ENCODE measurements at places on chromosomes 11 and 22. TPM values are rescaled to one million over a fixed set of nuclear protein-coding genes. Genes with fewer than 3 reads are reported as not detected.
A peak's percentile ranks its signal among the peaks of the same experiment; 100 is the strongest.

DNA sequence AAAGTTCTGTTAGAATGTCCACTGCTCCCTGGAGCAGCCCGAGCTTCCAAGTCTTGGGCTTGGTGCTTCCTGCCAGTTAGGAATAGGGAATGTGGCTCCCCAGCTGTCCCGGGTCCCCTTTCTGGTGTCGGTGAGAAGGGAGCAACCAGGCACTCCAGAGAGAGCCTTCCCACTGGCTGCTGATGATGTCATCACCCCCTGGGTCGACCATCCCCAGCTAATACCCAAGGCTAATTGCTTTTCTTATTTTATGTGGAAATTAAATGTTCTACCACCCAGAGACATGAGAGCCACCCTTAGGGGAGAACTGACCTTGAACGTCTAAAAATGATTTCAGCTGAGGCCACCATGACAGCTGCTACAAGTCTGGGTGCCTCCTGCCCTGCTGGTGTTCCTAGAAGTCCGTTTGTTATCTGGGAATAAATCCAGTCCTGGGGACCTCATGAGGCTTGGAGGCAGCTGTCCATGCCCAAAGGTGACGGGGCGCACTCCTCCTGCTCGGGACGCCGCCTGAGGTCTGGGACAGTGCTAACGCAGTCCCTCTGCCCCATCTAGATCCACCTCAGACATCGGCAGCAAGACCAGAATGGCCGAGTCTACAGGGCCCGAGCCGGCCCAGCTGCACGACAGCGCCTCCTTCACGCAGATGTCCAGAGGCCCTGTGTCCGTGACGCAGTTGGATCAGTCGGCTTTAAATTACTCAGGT is 42.3 kb downstream of the C11orf91 start:
- DNase-seq = no peak

- DNase-seq = no peak
Measured at GRCh38 chr11:9091044-9091922, at the start of gene SCUBE2. Gene SCUBE2 (minus strand): TSS chr11:9091599. CDS start chr11:9091528, 71 bp downstream.

DNA sequence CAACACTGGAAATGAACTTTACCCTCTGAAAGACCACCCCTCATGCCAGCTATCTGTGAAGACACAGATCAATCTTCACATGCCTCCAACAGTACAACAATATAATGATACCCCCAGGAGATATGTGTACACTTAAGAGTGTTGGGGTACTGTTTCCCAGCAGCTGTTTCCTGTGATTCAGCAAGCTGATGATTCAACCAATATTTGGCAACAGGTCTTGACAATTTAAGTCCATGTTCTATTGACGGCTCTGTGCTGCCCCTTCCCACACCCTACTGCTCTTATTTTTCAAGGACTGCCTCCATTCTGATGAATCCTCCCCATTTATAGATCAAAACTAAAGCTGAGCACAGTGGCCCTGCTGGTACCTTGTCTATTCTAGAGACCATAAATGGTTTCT is 6.6 kb downstream of the SNX19 start:
- no peak for DNase-seq

The SPATA19 gene
- not detected for polyA plus RNA-seq

- no peak for DNase-seq
Measured at GRCh38 chr11:13105237-13105844, 96.2 kb downstream of the RASSF10 start.

DNA sequence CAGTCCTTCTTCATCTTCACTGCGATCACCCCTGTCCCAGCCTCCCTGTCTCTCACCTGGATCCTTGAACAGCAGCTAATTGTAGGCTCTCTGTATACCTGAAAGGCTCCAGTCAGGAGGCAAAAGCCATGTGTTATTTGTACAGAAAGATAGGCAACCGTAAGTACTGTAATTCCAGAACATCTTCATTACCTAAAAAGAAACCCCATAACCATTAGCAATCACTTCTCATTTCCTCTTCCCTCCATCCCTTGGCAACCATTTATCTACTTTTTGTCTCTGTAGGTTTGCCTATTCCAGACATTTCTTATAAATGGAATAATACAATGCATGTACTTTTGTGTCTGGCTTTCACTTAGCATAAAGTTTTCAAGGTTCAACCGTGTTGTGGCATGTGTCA is 17.8 kb downstream of the NAGA start:
- no peak for DNase-seq

DNA sequence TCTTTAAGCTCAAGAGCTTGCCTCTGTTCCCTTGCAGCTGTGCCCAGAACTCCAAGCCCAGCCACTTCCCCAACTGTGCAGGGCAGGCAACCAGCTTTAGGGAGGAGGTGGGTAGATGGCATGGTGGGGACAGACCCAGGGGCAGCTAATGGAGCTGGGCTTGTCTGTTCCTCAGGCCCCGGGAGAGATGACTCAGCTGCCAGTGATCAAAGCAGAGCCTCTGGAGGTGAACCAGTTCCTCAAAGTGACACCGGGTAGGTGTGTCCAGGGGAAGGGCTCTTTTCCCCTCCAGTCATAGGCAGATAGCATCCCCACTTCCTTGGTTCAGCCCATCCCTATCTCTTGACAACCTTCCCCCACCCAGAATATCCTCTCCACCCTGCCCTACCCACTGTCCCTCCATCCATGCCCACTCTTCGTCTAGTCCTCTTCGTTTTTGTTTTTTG is 32.4 kb downstream of the CREB3L1 start:
- no peak for DNase-seq

DNA sequence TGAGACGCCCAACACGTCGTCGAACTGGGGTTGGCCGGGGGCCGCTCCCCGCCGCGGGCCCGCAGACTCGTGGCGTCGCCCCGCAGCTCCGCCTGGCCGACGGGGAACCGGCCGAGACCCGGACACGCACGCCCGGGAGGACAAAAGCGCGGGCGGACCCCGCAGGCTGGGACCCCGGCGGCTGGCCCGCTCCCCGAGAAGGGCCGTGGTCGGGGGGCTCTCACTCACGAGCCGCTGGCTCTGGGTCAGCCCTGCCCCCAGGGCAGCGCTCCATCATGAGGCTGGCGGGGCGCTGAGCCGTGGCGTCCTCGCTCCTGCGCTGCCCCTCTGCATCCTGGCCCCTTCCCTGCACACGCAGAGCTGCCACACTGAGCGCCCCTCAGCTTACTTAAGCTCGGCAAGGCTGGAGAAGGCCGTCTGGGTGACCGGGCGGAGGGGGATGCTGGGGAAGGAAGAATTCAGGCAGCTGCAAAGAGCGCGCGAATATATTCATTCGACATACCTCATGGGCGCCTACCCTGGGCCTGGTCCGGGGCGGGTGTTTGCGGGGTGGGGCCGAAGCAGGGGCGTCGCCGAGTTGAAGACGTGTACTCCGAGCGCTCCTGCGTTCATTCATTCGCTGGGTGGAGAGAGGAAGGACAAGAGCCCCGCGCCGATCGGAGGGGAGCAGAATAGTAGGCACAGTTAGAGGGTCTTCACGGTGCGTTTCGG is 579 bp upstream of the CYB5R2 start:
- DNase-seq = no peak

DNA sequence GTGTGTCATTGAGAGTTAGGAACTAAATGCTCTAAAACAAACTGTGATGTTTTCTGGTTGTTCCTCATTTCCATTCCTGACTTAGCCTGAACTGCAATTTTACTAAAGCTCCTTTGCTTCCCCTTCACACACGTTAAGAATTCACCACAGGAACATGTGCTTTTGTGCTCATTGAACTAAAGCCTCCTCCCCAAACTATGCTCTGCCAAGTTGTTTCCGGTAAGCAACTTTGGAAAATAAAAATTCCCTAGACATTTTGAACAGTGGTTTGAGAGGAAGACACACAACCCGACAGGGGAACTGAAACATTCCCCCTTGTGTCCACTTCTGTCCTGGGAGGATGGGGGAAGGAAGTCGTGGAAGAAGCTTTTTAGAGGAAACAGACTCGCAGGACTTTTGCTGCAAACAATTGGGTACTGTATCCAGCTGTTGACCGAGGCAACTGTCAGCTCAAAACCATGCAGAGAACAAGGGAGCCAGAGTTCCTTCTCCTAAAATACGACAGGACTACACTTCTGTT is 66.9 kb downstream of the GAB2 start:
- DNase-seq = peak; percentile 54

GRCh38 chr11:95322539-95322938 is 91.5 kb upstream of the SESN3 start:
- DNase-seq = no peak

DNA sequence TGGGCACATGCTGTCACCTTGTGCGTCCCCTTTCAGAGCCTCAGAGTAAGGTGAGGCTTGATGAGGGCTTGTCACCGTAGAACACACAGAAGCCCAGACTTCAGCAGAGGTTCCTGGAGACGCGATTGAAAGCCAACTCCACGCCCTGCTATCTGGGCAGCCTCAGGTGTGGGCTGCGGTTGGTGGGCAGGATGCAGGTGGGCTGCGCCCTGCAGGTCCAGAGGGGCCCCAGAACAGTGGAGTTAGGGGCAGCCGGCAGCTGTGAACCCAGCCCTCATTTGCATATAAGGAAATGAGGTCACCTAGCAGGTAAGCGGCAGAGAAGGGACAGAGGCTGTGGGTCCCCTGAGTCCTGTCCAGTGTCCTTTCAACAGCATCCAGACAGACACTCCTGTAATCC is 15.4 kb downstream of the PHLDA2 start:
- no peak for DNase-seq

DNA sequence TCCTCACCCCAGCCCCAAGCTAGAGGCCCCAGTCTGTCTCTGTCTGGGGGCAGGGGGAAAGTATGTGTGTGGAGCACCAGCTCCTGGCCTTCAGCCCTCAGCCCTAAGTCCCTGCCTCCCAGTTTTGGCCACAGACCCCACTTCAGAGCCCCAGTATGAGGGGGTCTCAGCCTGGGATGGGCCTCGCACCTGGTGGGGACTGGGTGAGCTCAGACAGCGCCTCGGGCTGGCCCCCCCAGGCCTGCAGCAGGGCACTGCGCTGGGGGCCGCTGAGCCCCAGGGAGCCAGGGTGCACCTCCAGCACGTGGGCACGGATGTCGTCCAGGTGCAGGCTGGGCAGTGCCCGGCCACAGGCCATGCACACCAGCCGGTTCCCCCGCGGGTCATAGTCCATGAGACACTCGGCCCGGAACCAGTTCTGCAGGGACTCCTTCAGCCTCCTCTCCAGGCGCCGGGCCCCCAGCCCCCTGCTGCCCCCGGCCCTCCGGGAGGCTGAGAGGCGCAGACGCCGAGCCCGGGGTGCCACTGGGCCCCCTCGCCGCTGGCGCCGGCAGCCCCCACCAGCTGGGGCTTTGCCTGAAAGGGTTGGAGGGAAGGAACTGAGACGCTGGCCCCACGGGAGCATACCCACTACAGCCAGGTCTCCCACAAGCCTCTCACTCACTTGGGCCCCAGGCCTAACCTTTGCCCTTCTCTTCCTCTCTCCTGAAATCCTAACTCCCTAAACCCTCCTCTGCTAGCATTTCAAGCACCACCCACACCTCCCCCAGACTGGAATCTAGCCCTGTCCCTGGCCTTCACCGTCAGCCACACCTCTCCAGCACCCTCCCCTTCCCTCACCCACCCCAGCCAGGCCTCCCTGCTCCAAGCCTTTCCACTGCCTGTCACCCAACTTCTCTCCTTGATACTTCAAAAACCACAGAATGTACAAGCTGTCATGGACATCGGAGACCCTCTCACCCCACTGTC is 3.6 kb downstream of the ZFTA start:
- no peak for DNase-seq

The PATE4 gene
- not detected for polyA plus RNA-seq

GRCh38 chr22:40322021-40322420 is 24.3 kb upstream of the ADSL start:
- DNase-seq = no peak

GRCh38 chr11:134231958-134232659 is 7.6 kb downstream of the VPS26B start:
- no peak for DNase-seq

- DNase-seq = no peak
Measured at GRCh38 chr22:31951194-31952093, 7.1 kb downstream of the YWHAH start.

DNA sequence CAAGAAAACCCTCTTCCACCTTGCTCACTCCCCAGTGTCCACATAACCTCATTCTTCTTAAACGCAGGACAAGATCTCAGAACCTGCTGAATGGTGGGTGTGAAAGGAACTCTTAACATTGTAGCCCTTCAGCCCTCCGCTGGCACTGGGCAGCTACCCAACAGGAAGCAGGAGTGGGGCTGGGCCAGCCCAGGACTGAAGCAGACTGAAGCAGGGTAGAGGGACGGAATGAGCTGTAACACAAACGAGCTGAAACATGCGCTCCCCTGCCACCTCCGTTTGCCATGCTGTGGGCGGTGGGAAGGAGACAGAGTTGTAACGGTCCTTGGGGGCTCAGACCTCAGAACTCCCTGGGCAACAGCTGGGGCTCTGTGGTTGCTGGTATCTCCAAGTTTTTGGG is 23.6 kb downstream of the NPAT start:
- no peak for DNase-seq

GRCh38 chr11:1323774-1324173 is 14.3 kb upstream of the TOLLIP start:
- no peak for DNase-seq

GRCh38 chr11:25970726-25971508 is 361.0 kb upstream of the ANO3 start:
- no peak for DNase-seq

GRCh38 chr22:42111798-42112197 is 18.8 kb downstream of the CYP2D6 start:
- no peak for DNase-seq

DNA sequence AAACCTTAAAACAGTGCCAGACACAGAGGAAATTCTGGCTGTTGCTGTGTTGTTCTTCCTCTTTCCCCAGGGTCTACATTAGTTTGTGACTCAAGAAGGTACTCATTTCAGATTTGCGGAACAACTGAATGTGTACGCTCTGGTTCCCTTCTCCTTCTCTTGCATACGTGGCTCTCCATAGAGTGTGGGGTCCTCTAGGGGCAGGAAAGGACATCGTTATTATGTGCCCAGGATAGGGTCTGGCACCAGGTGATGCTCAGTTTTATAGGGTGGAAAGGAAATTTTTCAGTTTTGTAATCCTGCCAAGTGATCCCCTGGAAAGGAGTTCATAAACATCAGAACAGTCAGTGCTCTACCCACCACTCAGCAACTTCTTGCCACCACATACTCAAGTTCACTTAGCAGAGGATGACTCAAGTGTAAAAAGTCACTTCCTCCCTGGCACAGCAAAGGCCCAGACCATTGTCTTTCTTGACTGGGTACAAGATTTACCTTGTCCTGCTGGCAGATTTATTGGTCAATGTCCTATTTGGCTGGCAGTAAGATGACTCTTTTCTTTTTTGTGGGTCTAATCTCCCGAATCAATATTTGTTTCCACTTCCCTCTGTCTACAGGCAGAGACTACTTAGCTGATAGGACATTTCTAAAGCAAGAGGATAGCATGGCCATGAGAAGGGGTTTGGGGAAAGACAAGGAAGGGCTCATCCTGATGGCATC is 246.0 kb upstream of the TENM4 start:
- no peak for DNase-seq

DNA sequence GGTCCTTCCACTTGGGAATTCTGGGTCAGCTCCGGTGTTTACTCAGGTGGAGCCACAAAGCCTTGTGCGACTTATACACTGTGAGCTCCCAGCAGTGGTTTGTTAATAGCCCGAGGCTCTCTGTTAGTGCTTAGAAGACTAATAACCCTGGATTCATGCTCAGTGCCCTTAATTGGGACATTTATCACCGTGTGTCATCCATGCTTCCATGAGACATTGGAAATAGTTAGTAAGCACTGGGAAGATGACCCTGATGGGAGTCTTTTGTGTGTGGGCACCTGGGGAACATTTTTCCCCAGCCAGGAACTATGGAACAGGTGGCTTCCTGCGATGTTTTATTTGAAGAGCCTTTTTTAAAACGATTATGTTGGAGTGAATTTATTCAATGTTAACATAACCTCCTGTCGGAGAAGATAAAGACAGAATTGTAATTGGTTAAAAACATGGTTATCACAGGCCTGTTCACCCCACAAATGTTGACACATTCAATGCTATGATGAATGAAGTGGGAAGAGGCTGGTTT is 188.9 kb downstream of the MYO18B start:
- no peak for DNase-seq

- no peak for DNase-seq
Measured at GRCh38 chr11:26078231-26078821, 253.6 kb upstream of the ANO3 start.

The CEP126 gene
- 4.4 TPM for polyA plus RNA-seq

Data from right renal cortex interstitium (tissue), 3 donors.